NCI-H187 (cell line): ENCODE measurements at places on chromosomes 1 and 21.

DNA sequence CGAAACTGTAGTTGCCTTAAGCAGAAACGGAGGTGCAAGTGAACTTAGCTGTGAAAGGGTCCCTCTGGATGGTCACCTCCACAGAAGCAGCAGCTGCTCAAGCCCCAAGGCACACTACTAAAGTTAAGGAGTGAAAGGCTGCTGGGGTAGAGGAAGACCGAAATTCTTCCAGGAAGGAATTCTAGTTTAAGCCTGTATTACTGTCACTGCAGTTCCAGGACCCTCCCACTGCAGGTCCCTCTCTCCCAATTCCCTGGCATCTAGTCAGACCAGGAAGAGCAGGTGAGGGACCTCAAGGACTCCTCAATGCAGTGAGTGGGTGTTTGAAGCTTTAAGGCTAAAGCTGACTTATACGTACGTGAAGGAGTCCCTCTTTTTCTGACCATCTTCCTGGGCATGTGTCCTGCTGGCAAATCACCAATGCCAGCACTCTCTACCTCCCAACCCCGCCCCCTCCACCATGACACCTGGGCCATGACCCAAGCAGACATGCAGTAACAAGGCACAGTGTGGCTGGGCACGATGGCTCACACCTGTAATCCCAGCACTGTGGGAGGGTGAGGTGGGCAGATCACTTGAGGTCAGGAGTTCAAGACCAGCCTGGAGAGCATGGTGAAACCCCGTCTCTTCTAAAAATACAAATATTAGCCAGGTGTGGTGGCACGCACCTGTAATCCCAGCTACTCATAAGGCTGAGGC lies 57.2 kb downstream of the TGFBR3 start:
- no peak for DNase-seq

DNA sequence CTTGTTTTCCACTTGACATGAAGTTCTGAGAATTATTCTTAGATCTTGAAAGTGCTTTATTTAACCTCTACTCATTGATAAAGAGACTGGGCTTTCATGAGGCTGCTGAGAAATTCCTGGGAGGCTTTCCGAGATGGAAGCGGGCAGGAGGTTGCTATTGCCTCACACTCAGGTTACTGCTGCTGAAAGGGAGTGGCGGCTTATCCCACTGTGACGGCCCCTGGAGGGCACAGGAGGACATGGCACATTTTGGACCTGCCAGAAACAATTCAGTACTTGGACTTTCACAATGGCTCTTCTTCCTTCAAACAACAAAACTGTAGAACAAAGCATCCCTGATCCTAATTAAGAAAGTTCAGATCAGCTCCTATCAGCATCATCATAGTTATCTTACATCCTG lies 16.2 kb upstream of the MARK1 start:
- no peak for DNase-seq

DNA sequence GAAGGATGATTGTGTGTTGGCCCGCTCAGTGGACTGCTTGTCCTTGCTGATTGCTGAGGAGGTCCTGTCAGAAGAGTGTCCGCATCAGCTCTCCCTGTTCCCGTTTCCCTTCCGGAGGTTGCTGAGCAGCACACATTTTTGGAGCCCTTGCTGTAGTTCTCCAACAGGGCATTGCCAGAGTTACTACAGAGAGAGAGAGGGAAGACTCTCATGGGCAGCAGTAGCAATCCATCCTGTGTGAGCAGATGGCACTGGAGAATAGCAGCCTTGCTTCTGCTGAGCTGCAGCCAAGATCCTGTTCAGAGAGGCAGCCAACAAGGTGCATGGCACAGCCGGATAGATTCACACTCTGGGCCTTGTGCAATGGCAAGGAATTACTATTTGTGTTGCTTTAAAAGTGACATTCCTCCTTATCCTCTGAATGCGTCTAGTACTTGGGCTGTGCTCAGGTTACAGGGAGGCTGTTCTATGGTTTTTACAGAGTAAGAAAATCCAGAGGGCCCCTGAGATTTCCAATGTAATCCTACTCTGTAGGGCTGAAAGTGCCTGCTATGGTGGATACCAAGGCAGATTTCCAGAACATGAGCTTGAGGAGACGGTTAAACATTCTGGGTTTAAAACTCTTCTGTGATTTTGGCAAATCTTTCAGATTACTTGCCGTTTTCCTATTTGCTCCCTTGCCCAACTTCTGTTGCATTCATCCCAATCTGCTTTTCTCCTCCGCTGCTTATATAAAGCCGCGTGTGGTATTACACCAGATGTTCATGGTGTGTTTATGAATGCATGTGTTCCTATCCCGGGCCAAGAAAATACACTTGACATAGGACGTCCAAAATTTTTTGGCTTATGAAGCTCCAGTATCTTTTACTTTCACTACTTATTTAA lies 27.4 kb downstream of the AK4 start:
- DNase-seq: no peak

- DNase-seq: no peak
Measured at GRCh38 chr1:223508796-223509195, 115.6 kb downstream of the CCDC185 start.

DNA sequence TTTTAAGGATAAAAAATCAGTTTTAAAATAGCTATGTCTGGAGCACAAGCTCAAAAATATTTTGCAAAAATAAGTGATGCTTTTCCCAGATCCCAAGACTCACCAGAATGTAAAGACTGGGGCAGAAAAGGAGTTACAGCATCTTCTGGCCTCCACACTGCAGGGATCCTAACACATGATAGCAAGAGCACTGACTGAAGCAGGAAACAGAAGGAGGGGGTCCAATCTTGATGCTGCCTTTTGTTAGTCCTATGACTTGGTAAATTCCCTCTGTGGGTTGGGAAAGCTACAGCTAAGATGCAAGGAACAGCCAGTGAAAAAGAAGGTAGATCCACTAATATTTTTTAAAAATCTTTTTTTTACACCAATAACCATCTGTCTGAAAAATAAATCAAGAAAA lies 54.2 kb upstream of the TNR start:
- DNase-seq: no peak

- no peak for DNase-seq
Measured at GRCh38 chr1:21012937-21013336, 163.8 kb downstream of the EIF4G3 start.

DNA sequence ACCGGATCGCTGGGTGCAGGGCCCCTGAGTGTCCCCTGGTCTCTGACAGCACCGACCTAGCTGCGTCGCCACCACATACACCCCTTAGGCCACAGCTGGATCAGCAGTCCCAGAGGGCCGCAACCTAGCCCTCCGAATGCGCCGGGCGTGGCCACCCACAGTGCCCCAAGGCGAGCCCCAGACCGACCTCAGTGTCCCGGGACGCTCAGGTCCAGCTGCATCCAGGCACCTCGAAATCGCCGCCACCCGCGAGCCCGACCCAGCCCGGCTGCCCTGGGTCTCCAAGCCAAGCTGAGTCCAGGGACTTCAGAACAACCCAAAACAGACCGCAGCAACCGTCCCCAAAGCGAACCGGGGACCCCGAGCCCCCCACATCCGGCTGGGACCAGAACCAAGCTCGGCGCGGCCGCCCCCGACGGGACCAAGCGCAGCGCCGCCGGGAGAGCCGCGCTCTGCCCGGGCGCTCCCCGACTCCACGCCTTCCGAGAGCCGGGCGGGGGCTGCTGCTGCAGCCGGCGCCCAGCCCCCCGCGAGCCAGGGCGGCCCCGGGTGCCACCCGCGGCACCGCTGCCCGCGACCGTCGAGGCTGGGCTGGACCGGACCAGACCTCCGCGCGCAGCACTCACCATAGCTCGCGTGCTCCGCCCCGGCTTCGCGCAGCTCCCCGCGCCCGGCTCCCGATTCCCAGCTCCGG lies 54.6 kb upstream of the ECE1 start:
- no peak for DNase-seq

GRCh38 chr1:161915978-161916377 lies 107.7 kb downstream of the OLFML2B start:
- no peak for DNase-seq

DNA sequence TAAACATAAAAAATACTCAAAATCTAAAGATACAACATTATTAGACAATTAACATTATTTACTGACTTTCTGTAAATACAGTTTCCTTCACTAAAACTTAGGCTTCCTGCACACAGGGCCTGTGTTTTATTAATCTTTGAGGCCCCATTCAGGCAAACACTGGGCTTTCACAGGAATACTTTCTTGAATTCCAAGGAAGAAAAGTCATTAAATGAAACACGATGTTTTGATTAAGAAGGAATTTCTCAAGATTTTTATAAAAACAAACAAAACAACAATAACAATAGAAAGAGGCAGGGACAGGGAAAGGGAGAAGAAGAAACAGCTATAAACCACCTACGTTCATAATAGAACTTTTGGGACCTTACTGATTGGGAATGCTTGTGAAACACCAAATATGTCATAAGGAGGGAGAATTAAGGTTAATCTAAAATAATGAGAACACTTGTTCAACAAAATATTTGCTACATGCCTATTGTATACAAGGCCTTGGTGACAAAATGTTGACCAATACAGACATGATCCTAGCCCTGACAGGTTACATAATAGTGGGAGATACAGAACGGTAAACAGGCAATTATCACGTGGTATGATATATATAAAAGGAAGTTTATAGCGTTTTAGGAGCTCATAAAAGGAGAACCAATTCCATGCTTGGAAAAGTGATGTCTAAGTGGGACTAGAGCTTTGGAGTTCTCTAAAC lies 3.6 kb downstream of the DDAH1 start:
- DNase-seq: no peak

DNA sequence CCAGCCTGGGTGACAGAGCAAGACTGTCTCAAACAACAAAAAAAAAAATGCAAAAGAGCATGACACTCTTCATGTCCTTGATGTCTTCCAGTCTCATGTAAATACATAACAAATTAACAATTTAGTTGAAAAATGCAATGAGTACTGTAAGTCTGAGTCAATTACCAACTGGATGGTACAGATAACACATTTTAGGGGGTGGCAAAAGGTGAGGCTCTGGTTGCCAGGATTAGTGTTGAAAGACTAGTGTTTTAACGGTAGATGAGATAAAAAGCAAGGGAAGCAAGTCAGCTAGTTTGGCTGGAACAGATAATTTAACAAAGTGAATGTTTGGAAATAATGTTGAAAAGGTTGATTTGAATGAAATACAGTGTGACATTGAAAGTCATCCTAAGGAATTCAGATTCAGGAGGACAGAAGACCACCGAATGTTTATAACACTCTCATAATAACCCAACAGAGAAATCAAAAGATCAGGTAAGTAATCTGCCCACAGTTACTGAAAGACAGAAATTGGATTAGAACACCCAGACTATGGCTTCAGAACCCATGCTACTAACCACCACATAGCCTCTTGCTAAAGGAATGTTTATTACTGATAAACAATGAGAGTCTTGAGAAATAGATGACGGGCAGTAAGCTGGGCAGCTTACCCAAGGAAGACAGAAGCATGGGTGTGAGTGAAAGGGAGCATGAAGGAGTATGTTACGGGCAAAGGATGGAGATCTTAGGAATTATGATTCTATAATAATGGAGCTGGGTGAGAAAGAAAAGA lies 312.4 kb downstream of the HMCN1 start:
- no peak for DNase-seq

DNA sequence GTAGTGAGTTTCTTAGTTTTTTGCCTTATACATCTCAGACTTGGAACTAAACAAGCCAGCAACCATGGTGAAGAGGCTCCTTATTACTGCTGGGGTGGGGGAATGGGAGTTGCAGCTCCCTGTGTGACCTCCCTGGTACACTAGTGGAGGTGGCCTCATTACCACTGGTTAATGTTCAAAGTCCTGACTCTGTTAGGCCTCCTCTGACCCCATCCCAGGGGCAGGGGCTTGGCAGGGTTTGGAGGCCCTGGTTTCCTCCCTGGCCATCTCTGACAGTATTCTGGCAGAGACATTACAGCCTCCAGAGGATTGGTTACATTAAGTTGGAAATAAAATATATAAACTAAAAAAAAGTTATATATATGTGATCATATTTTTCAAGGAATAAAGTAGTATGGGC lies 45.2 kb downstream of the CLIC4 start:
- no peak for DNase-seq

DNA sequence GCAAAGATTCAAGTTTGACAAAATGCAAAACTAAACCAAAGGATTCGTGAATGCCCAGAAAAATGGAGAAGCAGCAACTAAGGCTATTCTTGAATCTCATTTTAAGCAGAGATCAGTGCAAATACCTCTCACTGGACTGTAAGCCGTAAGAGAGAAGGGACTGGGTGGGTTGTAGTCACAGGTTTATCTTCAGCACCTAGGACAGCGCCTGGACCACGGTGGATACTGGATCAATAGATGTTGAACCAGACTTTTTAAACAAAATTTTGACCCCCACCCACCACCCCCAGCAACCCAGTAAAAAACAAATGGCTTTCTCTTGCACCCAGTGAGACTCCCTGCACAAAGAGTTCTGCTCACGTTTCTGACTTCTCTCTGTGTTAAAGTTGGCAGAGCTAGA lies 347.1 kb downstream of the AJAP1 start:
- DNase-seq: no peak

DNA sequence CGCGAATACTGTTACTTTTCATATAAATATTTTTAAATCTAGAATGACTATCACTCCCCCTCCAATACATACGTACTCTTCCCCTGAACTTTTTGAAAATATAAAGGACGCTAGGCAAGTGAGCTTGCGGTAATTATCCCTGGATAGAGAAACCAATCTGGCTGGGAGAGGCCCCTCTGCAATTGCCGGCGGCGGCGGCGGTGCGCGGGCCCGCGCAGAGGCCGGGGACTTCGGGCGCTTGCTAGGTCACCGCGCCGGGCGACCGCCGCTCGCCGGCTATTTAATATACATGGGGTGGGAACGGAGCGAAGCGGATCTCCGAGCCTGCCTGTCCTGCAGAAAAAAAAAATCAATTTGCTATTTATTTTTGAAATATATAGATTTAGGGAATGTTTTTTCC lies 416.3 kb upstream of the ESRRG start:
- DNase-seq: no peak

- no peak for DNase-seq
Measured at GRCh38 chr1:69568421-69569174, 876 bp downstream of the LRRC7 start.

GRCh38 chr1:201703621-201704438 lies 125.1 kb upstream of the IPO9 start:
- DNase-seq: peak; percentile 31

- DNase-seq: no peak
Measured at GRCh38 chr1:36372617-36373016, 13.1 kb downstream of the STK40 start.

DNA sequence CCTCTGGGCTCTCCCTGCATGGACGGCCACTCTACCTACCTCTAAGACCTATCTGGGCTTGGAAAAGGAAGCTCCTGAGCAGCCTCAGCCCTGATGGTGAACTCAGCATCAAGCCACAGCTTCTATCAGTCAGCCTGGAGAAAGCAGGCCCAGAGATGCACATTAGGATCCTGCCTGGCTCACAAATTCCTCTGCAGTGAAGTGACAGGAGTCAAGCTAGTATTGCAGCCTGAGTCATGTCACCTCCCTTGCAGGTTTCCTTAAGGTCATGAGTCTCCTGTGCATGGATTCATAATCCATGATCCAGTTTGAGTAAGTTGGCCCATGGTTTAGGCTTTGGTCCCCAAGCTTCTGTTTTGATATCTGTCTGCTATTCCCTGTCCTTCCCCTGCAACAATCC lies 37.9 kb upstream of the DUSP10 start:
- DNase-seq: no peak

- no peak for DNase-seq
Measured at GRCh38 chr21:30726726-30727125, 8.1 kb upstream of the KRTAP21-3 start.
